NCI-H2081 treated with DMSO at 0.1 percent for 48 hours (cell line): ENCODE measurements at places on chromosomes 3 and 15.

DNA sequence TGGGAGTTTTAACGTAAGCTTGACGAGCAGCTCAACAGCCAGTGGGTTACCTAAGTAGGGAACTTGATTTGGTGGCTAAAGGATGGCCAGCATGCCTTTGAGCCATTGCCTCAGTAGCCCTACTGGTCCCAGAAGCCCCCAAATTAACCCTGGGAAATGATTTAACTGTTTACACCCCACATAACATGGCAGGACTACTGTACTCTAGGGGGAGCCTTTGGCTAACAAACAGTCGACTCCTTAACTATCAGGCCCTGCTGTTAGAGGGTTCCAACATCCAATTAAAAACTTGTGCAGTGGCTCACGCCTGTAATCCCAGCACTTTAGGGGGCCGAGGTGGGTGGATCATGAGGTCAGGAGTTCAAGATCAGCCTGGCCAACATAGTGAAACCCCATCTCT lies 9.4 kb upstream of the SMCO1 start:
- no peak for DNase-seq

- DNase-seq, result no peak
These were observed 94.3 kb upstream of the TLE3 start for GRCh38 chr15:70192041-70192440.

- DNase-seq, result no peak
These were observed 9.7 kb upstream of the SLC28A2 start for GRCh38 chr15:45242289-45242688.

GRCh38 chr3:26550413-26550812 lies 72.2 kb upstream of the LRRC3B start:
- no peak for DNase-seq

GRCh38 chr3:193348686-193349085 lies 29.9 kb downstream of the ATP13A5 start:
- no peak for DNase-seq

GRCh38 chr15:69576035-69576526 lies 123.5 kb downstream of the RPLP1 start:
- no peak for DNase-seq

DNA sequence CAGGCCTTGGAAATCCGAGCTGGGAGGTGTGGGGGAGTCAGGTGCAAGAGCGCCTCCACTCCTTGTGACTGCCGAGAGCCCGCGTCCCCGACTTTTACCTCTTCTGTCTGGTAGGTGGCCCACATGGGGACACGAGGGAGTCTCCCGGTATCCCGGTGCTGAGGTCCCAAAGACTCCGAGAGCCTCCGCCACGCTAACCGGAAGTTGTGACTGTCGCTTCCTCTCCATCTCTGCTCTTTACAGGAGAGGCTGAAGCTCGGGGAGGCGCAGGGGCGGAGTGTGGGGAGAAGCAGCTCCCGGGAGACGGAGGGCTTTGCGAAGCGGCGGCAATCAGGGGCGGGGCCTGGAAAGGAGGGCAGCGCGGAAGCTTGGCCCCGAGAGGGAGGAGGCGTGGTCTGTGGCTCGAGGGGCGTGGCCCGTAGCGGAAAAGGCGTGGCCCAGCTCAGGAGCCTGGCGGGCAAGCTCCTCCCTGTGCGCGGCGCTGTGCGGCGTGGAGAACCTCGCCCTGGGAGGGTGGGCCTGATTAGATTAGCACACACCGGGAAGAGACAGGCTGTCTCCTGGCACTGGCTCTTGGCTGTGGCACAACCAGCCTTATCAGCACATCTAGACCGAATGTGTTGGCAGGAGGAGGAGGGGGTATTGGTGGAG lies 143.9 kb downstream of the GABRB3 start:
- peak; percentile 82 for DNase-seq

DNA sequence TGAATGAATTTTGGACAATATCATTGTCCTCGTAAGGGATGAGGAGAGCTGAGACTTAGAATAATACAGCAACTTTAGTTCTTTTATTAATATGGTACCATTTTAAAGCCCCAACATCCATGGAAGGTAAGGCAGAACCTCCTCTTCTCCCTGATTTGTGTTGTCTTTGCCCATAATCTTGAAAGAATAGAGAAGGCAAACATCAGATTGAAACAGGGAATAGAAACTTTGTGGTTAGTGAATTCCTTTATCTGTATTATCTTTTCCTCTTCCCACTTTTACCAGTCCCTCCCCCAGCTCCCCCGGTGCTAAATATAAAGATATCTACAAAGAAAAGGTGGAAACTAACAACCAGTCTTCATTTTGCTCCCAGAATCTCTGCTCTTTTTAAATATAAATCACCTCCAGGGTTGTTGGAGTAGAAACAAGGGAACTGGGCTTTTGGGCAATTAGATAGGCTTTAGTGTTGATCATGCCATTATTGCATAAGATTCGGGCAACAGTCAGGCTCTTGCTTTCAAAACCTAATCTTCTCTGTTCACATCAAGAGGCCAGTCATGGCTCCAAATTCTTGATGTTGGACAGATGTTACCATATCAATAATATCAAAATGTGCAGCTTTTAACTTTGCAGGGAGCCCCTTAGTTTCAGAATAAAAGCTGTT lies 32.5 kb downstream of the ITPR1 start:
- no peak for DNase-seq

DNA sequence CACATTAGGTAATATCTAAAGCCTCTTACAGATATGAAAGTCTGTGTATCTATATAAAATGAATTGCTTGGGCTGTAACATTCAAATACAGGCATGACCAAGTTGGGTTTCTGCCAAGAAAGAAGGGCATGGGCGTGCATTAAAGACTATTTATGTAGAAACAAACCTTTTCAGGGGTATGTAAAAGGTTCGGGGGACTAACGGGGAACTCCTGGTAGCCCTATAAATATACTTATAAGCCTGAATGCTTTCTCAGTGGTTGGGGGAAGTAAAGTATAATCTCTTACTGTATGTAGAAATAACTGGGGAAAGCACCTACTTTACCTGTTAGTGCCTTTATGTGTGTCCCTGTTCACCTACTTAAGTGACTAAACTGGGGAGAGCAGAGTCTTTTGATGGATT lies 154.5 kb upstream of the TBL1XR1 start:
- DNase-seq, result no peak

GRCh38 chr3:61182662-61183061 lies 68.6 kb downstream of the FHIT start:
- DNase-seq, result no peak

DNA sequence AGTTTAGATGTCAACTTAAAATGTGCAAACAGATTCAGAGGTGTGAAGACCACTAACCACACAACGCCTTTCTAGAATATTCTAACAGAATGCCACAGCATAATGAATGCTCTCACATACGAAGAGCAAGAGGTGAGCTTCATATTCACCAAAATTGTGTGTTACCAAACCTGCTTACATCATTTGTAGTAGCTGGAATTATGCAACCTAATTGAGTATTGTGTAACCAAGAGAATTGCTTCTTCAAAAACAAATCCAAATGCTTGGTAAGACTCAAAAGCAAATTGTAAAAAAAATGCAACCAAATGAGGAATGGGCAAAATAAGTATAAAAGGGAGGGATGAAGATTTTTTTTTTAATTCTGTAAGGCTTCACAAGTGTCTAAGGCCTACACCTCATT lies 160.7 kb downstream of the TAFA4 start:
- DNase-seq, result no peak

GRCh38 chr3:31815631-31816440 lies 165.2 kb downstream of the OSBPL10 start:
- DNase-seq, result no peak

DNA sequence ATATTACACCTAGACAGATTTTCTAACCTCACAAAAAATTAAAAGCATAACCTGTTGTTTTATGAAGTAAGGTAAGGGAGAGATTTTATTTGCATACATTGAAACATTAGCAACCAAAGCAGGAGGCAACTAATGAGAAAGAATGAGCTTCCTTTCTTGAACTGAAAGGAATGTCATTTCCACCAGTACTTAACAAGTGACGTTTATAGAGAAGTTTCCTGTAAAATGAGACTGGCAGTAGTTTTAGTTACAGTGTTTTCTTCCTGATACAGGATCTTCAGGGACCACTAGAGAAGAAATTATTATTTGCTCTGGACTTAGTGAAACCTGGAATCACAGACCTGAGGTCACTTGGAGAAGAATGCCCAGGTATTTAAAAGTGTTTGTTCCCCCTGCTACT lies 27.4 kb upstream of the FRMD5 start:
- DNase-seq, result no peak

- peak; percentile 20 for DNase-seq
These were observed 230.4 kb downstream of the ADAMTS17 start for GRCh38 chr15:100111125-100112060.

GRCh38 chr3:13494463-13495350 lies 14.6 kb downstream of the HDAC11 start:
- no peak for DNase-seq

DNA sequence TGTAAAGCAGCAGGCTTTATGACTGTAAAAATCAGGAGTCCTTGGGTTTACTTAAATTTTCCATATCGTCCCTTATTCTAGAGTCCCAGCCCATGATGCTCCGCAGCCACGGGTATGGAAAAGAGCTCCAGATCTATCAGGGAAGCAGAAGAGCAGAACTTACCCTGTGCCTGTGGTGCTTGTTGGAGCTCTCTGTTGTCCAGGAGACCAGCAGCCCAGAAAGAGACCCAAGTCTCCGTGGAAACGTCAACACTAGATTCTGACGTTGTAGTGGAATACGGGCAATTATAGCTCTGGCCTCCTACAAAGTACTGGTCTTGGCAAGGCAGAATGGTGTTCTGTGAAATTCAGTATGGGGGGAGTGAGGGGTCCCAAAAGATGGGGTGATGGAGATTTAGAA lies 2.0 kb downstream of the GMNC start:
- DNase-seq, result no peak

DNA sequence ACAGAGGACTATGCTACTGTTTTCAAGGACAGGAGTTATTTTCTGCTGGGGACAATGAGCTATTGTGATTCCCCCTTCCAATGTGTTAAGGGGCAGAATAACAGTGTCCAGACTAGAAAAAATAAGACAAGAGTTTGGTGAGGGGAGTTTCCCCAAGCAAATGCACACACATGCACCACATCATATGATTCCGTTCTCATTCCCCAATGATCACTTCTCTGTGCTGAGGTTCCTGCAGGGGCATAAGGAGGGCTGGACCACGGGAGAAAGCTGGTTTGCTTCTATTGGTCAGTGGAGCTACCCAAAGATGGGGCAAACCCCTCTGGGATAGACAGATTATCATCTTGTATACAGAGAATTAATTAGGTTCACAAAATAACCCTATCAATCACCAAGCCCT lies 80.6 kb downstream of the RBPMS2 start:
- DNase-seq, result no peak

DNA sequence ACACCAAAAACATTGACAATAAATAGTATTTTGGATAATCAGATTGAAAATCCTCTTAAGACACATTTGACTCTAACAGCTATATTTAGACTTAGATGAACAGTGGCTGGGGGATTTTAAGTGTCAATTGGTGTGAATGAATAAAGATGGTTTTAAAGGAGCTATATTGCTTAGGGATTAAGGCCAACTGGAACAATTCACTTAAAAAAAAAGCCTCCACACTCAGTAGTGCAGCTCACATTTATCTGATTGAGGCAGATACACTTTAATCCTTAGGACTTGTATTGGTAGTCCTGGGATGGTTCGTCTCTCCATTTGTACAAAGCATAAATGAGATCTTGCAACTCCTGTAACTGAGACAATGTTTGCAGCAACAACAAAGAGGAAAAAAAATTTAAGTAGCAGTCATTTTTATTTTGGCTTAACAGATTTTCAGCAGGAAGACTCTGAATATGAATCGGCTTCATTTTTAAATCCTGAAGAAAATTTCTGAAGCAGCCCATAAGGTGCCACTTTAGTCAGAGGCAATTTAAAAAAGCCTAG lies 112.0 kb downstream of the UACA start:
- DNase-seq, result no peak

GRCh38 chr15:40787344-40787841 lies 17.6 kb downstream of the C15orf62 start:
- peak; percentile 94 for DNase-seq

DNA sequence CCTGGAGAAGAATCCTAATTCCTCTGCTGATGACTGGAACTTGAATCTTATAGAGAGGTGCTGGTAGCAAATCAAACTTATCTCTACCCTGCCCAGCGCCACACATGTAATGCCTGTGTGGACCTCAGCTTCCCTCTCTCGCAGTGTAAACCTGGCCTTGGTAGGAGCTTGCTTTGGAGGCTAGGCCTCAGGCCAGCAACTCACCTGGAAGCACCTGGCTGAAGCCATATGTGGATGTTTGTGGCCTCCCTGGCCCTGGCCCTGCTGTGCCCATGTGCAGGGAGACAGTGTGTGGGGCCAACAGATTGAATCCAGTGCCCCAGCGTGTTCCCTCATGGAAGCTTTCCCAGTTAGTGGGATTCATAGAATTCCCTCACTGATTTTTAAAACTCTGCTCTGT lies 8.4 kb downstream of the TTC21A start:
- DNase-seq, result no peak

- DNase-seq, result no peak
These were observed 70.6 kb upstream of the SNRK start for GRCh38 chr3:43215663-43216275.

GRCh38 chr3:106302451-106303221 lies 433.8 kb upstream of the CBLB start:
- DNase-seq, result no peak

- no peak for DNase-seq
These were observed 17.7 kb upstream of the NR2F2 start for GRCh38 chr15:96312641-96313335.

DNA sequence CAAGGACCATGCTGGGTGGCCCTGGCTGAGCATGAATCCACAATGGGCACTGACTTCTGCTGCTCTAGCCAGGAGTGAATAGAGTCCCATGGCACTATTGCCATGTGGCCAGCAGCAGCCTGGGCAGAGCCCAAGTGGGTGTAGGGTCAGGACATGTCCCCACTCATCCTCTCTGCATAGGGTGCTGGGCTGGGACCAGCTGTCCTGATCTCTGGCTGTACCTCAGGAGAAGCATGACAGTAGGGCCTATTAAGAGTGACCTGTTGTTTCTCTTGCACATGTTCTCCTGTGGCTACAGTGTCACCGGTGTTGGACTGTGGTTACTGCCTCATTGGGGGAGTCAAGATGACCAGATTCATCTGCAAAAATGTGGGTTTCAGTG lies 46.9 kb downstream of the DLEC1 start:
- no peak for DNase-seq

- no peak for DNase-seq
These were observed 38.2 kb downstream of the GMPS start for GRCh38 chr3:155908605-155909004.

GRCh38 chr15:23397779-23398178 lies 43.2 kb downstream of the GOLGA8S start:
- no peak for DNase-seq

DNA sequence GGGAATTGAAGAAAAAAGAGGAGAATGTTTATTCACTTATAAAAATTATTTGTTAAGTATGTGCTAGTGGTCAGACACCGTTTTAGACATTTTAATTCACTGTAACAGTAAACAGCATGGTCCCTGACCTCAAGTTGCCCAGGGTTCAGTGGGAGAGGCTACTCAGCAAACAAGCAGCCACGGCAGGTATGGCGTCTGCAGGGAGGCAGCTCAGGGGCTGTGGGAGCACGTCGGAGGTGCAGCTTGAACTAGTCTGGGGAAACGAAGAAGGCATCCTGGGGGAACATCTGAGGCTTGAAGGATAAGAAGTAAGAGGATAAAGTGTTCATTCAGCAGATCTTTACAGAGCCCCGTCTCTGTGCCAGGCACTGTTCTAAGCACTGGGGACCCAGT lies 66.0 kb downstream of the CRTC3 start:
- no peak for DNase-seq
